ENCODE measurements at places on chromosomes 6 and 20.

- no peak for DNase-seq
Observed at GRCh38 chr6:160036331-160036695, 67.4 kb downstream of the IGF2R start.

GRCh38 chr6:117432273-117432672 lies 6.5 kb upstream of the ROS1 start:
- no peak for DNase-seq

- DNase-seq: no peak
Observed at GRCh38 chr6:24718449-24719124, 367 bp downstream of the C6orf62 start.

DNA sequence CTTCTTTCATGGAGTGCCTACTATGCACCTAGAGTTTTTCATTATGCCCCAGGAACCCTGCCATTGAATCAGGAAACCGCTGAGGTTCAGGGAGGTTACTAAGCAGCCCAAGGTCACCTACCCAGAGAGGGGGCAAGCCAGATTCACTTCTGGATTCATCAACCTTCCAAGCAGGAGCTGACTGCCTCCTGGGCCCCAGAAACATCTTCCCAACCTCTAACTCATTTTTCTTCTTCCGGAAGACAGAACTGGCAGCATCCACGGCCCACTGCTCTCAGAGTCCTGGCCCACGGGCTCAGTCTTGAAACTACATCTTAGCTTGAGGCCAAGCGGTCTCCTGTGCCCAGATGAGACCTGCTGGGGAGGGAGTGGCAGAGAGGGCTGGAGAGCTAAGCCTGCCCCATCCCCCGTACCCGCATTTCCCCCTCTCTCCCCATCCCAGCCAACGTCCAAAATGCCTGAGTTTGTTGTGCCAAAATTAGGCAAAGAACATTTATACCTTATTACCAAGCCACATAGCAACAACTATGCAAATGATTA lies 281.0 kb downstream of the CDC5L start:
- no peak for DNase-seq

DNA sequence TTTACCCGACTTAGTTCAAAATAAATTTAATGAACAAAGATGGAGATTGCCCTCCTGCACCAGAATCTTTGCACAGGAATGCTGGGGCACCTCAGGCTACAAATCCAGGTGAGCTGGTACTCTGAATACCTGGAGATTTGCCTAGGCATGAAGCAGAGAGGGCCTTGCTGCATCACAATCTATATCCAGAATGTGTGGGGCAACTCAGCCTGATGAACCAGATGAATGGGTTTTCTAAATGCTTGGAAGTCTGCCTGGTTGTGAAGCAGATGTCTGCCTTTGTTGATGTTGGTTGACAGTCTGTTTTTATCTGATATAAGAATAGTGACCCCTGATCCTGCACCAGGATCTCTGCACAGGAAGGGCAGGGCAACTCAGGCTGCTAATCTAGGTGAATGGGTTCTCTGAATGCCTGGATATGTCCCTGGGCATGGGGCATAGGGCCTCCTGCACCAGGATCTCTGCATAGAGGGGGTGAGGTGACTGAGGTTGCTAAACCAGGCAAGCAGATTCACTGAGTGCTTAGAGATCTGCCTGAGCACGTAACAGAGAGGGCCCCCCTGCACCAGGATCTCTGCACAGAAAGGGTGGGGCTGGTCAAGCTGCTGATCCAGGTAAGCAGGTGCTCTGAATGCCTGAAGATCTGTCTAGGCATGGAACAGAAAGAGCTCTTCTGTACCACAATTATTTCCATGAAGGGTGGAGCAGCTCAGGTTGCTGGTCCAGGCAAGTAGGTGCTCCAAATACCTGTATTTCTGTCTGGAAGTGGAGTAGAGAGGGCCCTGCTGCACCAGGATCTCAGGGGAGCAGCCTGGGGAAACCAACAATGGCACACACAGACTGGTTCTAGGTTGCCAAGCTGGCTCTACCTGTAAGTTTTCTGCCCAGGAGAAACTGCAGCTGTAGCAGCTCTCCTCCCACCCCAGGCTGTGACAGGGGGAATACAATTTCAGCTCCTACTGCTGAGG lies 437.5 kb downstream of the MMUT start:
- no peak for DNase-seq

GRCh38 chr6:134797400-134798113 lies 152.3 kb downstream of the ALDH8A1 start:
- DNase-seq: peak; percentile 13

- DNase-seq: no peak
Observed at GRCh38 chr20:8964959-8965562, 103.8 kb upstream of the PLCB4 start.

DNA sequence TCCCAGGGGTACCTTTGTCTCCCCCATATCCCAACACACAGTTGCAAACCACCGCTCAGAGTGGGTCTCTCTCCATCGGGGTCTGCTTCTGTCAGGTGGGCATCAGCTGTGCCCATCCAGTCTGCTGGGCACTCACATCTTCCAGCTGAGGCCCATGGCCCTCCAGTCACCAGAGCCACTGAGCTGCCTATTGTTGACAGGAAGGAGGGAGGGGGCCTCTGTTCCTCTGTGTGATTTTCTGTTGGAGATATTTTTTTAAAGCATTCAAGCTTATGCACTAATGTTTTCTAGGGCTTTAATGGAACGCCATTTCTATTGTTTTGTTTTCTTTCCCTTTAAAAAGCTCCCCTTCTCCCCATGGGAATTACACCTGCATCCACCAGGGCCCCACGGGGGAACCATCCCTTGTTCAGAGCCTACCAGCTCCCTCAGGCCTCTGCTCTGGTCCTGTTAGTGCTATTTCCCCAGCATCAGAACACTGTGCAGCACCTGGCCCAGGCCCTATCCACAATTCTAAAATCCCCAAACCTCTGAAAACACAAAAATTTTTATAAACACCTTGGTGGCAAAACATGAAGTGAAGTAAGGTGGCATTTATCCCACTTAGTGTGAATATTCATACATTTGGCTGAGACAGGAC lies 326.2 kb downstream of the CD83 start:
- no peak for DNase-seq

- DNase-seq: no peak
Observed at GRCh38 chr6:145534989-145535388, 200.3 kb downstream of the EPM2A start.

DNA sequence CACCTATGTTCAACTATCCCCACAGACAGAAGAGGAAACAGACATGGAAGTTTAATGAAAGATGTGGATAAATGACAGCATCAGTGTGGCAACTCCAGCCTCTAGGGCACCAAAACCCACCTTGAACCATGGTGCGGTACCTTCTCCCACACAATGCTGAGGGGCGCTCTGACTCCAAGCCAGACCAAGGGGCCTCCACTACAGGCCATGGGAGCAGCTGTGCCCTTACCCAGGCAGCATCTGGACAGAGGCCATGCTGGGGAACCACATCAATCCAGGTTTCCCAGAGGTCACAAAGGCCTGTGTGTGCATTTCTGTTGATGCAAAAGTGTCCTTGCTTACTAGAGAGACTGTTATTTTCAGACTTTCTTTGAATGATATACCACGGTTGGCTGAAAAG lies 4.1 kb downstream of the PRR18 start:
- DNase-seq: no peak

DNA sequence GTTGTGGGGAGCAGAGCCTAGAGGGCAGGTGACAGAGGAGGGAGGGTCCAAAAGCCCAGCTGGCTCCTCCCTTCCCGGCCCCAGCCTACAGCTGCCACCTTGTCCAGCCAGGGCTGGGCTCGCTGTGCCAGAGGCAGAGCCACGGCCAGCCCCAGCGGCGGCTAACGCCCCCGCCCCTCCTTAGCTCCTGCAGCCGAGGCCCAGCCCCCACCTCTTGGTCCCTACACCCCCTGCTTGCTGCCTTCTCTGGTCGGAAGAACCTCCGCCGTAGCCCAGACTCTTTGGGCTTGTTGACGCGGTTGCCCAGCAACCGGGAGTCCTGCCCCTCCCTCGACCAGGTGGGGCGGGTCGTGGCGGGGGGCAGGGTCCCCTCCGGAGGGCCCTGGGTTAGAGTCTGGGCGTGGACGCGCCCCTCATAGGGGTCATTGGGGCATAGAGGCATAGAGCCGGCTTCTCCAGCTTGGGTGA lies 521 bp upstream of the LKAAEAR1 start:
- DNase-seq: no peak

DNA sequence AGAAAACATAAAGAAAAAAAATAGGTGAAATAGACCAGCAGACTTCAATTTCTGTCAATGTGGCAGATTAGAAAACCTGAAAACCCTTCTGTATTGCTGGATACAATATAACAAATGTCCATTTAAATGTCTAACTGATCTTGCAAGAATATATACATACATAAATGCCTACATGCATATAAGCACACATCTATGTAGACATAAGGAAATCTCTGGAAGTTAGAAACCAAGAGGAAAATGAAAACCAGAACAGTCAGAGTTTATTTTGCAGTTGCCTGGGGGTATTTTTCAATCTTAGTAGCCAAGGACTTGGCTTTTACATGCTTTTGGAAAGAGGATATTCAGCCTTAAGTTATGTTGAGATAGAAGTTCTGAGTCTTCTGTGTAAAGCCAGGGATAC lies 184.0 kb downstream of the RPS12 start:
- DNase-seq: no peak

- peak; percentile 40 for DNase-seq
Observed at GRCh38 chr6:133837801-133838349, 51.0 kb upstream of the TCF21 start.

GRCh38 chr6:6834356-6835222 lies 246.1 kb downstream of the LY86 start:
- no peak for DNase-seq

DNA sequence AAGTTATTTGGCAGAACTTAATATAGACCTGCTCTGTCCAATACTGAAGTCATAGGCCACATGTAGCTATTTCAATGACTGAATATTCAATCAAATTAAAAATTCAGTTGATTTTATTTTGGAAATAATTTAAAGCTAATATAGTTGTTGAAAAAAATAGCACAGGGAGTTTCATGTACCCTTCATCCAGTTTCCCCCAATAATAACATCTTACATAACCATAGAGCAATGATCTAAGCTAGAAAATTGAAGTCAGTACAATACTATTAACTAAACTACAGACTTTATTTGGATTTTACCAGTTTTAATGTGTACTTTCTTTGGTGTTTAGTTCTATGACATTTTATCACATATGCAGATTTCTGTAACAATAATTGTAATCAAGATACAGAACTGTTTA lies 212.2 kb upstream of the HDDC2 start:
- DNase-seq: no peak

DNA sequence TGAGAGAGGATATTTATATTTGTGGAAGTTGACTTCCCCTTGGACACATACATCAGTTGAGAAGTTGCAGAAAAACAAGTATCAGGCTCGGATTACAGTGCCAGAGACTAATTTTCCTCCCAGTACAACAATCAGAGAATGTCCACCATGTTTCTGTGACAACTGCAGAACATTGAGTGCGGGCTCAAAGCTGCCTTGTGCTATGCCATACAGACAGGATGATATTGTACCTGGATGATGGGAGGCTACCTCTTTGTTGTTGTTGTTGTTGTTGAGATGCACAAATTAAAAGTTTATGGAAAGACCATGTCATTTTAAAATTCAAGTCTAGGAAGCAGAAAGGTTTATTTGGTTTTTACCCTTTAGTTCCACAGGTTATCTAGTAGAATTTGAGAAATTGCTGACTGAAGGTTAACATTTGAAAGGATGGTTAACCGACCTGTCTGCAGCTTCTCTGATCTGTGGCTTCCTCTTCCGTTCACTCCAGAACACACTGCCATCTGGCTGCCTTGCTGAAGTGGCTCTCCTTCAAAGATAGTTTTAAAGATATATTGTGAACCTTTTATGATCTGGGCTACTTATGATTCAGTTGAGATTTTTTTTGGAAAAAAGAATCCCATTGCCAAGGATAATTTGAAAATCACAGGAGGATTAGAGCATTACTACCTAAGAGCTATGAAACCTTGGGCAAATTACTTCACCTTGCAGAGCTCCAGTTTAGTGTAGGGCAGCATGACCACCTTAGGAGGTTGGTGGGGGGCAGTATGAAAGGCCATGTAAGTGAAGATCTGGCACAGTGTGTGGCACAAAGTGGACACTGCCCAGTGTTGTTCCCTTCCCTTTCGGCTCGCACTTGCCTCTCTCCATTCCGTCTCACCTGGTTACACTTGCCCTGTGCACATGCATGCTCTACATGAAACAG lies 15.9 kb downstream of the TMEM200A start:
- no peak for DNase-seq

- DNase-seq: no peak
Observed at GRCh38 chr6:157840776-157841175, 17.7 kb downstream of the SNX9 start.

DNA sequence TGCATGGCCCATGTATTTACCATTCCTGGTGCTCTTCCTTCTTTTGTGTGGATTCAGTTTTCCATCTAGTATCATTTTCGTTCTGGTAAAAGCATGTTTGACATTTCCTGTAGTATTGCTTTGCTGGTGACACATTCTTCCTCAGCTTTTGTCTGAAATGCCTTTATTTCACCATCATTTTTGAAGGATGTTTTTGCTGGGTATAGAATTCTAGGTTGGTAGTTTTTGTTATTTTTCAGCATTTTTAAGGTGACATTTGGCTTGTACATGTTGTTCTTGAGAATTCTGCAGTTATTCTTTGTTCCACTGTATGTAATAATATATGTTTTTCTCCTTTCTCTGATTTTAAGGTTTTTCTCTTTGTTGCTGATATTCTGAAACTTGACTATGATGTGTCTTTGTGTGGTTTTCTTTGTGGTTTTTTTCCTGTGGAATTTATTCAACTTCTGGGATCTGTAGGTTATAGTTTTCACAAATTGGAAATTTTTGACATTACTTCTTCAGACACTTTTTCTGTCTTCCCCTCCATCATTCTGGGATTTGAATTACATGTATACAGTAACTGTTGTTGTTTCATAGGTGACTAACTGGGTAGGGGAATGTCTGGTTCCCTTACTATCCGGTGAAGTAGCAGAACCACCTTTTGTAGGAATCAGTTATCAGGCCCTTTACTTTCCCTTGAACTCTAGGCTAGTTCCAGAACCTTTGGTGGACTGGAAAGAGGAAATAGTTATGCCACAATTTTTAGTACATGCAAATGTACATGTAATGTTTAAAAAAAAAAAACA lies 30.2 kb downstream of the SNX9 start:
- no peak for DNase-seq

- no peak for DNase-seq
Observed at GRCh38 chr20:50675671-50676376, 15.5 kb downstream of the RIPOR3 start.

GRCh38 chr20:37335642-37336368 lies 10.1 kb upstream of the SRC start:
- no peak for DNase-seq

DNA sequence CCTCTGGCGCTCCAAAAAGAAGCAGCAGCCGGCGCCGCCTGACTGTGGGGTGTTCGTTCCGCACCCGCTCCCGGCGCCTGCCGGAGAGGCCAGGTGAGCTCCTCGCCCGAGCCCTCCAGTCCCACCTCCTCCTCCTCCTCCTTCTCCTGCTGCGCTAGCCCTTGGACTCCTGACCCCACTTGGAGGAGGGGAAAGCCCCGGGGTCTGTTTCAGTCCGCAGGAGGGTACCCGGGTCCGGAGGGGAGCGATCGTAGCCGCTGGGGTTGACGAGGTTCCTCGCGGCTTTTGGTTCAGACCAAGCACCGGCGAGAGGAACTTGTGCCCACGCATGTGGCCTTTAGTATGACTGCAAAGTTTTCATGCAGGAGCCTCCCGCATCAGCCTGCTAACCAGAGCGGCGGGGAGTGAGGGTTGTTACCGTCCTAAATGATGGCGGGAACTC lies 493 bp downstream of the CRYBG1 start:
- DNase-seq: no peak

GRCh38 chr20:51750037-51750769 lies 18.0 kb downstream of the ATP9A start:
- DNase-seq: no peak

GRCh38 chr6:130615816-130616215 lies 211.4 kb upstream of the SMLR1 start:
- DNase-seq: no peak
